Activated gamma-delta T cell (primary cell): ENCODE measurements at places on chromosomes 5 and 9.

DNA sequence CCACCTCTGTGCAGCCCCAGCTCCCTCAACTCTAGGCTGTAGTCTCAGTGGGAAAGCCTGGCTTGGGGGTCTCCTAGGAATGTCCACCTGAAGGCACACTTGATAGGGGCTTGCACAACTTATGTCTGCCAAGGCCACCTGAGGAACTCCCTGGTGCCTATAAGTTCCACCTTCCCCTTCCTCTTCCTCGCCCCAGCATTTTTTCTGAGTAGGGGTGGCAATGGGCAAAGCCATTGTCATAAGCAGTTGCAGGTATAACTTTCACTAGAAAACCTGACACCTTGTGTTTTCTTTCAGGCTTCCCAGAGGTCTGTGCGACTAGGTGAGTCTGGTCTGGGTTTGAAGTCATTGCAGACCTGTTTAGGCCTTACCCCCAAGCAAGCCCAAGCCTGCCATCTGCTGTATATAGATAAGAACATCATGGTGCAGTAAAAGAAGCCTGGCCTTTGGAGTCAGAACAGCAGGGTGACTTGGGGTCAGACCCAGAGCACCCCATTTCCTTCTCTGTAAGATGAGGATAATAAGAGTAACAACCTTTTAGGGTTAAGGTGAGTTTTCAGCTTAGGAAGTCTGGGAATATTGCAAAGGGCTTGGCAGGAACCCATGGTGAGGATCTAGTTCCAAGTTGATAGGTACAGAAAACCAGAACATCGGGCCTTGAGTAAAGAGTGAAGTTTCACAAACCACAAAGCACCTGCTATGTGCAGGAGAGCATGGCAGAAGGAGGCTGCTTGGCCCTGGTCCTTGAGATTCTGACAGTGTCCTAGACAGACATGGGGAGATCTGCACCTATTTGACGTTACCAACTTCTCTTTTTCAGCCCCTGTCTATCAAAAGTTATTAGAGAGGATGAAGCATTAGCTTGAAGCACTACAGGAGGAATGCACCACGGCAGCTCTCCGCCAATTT is 33.8 kb downstream of the TGFBI start:
- no peak for DNase-seq

- no peak for DNase-seq
Measured at GRCh38 chr5:45695804-45696156, 400 bp downstream of the HCN1 start.

GRCh38 chr9:90815944-90816357 is 14.3 kb downstream of the SYK start:
- no peak for DNase-seq

- DNase-seq = no peak
Measured at GRCh38 chr9:119375892-119376291, 6.7 kb upstream of the BRINP1 start.

GRCh38 chr5:10724781-10725507 is 36.1 kb downstream of the DAP start:
- no peak for DNase-seq

DNA sequence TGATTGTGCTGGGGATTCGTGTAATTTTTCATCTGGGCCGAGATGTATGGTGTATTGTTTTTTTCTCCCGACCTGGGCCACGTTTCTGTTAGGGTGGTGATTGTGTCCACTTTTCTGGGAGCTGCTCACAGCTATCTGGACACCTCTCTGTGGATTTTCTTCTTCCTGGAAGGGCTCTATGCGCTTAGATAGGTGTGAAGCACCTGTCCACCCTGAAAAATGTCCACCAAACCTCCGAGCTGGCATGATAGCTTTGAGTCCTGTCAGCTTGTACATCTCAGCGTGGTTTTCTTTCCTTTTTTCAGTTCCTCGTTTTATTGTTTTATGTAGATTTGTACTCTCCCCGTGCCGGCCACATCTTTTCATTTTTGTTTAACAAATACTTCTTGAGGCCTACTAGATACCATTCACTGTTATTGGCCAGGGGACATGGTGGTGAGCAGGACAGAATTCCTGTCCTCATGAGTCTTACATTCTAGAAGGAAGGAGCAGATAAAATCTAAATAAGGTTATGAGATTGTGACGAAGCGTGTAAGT is 1.1 kb downstream of the UGCG start:
- DNase-seq = no peak

DNA sequence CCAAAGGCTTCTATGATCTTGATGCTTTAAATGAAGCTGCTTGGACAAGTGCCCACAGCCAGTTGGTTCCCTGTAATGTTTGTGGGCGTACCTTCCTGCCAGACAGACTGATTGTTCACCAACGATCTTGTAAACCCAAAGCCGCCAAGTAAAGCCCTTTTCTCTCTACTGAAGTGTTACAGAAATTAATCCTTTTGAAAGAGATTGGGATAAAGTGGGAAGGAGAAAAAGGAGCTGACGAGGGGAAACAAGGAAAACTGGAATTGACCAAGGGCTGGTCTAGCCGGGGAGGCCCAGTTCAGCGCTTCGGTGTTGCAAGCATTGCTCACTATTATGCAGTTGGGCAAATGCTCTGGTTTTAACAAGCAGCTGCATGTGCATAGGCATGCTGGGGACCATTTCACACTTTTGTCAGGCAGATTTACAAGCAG is 53.2 kb downstream of the ZNF474 start:
- DNase-seq = no peak
